ENCODE measurements at places on chromosomes 5 and 9.

DNA sequence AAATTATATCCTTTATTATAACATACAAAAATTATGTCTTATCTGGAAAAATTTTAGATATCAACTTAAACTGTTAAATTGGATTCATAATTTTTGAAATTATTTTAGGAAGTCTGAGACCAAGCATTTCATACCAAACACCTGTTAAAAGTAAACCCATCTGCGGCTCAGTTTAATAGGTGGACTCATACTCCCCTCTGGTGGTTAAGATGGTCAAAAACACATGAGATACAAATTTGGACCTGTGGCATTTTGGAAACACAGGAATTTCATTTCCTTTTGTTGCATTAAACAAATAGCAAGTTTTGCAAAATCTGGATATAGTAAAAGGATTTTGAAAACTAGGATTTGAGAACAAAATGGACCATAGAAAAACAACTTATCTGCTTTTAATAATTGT, 53.7 kb downstream of the RGMB start:
- DNase-seq = no peak

DNA sequence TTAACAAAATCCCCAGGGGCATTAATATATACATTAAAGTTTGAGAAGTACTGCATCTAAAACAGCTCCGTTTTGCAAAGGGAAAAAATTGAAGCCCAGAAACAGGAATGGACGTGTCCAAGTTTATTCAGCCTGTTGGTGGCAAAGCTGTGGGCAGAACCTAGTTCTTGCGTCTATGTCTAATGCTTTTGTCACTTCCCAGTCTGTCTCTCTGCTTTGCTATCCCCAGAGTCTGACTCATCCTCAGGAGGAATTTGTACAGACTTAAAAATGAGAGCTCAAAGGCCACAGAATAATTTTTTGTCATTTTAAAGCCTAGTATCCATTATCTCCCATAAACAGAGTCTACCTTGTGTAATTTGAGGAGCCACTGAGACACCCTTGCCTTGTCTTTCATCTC, 330.9 kb upstream of the GRIA1 start:
- no peak for DNase-seq

- DNase-seq = no peak
Measured at GRCh38 chr9:88184976-88185375, 46.7 kb upstream of the SPATA31C2 start.

DNA sequence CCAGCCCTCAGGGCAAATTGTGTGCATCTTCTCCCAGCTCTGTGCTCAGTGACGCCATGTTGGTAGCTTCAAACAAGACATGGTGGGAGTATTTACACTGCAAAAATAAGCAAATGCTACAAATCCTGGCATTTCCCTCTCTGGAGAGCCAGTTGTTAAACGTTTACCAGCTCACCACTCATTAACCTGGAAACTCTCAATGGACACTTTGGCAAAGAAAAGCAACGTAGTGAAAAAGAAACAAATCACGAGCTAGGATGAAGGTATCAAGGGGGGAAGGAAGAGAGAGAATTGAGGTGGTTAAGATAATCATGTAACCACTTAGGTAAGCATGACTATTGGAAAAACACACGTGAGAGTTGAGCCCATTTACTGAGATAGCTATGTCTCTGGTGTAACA, 72.5 kb downstream of the MRPS30 start:
- DNase-seq = no peak

DNA sequence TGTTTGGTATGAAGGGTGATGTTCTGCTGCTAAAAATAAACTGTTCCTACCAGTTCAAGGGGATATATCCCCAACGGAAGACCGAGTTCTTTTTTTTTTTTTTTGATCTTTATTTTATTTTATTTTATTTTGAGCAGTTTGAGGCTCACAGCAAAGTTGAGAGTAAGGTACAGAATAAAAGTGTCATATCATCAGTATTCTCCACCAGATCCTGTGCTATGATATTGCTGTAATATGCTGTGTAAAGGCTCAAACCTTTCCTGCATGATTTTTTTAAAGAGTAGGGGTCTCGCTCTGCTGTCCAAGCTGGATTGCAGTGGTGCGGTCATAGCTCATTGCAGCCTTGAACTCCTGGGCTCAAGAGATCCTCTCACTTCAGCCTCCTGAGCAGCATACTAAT, 34.8 kb upstream of the DHFR start:
- DNase-seq = no peak

GRCh38 chr5:55597014-55597981, 62.5 kb upstream of the PLPP1 start:
- DNase-seq = no peak

DNA sequence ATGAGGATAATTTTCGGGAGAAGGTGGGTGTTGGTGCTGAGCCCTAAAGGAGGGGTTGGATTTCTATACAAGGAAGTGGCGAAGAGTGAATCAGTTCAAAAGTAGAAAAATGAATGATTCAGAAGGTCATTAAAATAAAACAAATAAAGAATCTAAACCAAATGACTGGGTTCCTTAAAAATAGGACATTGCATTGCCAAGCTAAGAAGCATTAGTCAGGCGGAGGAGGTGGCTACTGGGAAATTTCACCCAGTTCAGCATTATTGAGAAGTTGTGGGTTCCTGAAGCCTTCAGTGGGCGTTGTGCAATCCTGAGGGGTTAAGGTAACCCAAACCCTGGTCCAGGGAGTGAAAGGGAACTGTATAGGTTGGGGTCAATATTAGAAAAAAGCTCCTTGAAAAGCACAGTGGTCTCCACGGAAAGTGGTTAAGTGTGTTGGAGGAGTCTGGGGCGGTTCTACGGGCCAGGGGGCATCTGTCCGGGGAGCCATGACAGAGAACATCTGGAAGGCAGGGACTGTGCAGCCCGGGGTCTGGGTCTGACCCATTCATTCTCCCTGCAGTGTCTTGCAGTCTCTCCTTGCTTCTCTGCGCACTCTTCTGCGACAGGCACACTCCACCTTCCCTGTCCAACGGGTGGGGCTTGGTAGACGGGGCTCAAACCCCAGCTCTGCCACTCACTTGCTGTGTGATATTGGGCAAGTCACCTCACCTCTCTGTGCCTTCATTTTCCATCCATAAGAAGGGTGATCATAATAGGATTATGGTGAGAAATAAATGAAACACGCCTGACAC, 27.6 kb upstream of the DUSP1 start:
- no peak for DNase-seq

- DNase-seq = no peak
Measured at GRCh38 chr9:115969096-115969495, 184.5 kb upstream of the PAPPA start.

- no peak for DNase-seq
Measured at GRCh38 chr5:53130266-53130665, 20.7 kb upstream of the MOCS2 start.

GRCh38 chr9:123343443-123344191, 12.4 kb upstream of the CRB2 start:
- no peak for DNase-seq

- no peak for DNase-seq
Measured at GRCh38 chr9:129612815-129613519, 7.9 kb downstream of the C9orf50 start.

DNA sequence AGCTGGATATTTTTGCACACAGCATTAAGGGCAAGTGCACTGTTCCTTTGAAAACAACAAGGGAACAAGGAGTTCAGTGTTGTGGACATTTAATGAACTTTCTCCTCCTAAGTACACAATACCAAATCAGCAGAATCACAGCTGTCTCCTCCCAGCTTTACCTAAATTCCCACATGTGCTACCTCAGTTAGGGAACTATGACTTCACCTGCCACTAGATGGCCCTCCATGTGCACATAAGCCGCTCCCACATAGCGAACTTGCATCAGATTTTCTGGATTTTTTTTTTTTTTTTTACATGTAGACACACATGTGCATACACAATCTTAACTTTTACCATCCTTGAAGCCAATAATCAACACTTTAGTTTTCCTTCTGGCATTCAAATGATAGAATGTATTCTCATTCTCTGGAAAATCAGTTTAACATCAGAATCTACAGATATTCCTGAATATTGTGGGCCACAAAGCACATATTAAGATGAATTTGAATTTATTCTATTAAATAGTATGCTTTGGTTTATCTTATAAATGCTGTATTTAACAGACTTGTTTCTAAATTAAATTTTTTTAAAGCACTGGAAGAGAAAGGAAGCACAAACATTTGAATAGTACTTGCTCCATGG, 123.6 kb downstream of the PALM2AKAP2 start:
- no peak for DNase-seq

DNA sequence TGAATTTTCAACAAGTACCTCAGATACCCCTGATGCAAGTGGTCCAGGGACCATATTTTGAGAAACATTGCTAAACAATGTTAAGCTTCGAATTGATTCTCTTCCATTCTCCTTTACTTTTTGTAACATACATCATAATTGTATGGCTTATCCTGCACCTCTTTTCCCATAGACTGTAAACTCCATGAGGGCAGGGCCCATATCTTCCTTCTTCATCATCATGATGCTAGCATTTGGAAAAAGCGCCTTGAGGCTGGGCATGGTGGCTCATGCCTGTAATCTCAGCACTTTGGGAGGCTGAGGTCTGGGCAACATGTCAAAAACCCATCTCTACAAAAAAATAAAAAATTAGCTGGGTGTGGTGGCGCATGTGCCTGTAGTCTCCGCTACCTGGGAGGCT, 14.5 kb upstream of the DELE1 start:
- DNase-seq = no peak

- DNase-seq = no peak
Measured at GRCh38 chr5:141437221-141437620, 6.9 kb downstream of the PCDHGA12 start.

DNA sequence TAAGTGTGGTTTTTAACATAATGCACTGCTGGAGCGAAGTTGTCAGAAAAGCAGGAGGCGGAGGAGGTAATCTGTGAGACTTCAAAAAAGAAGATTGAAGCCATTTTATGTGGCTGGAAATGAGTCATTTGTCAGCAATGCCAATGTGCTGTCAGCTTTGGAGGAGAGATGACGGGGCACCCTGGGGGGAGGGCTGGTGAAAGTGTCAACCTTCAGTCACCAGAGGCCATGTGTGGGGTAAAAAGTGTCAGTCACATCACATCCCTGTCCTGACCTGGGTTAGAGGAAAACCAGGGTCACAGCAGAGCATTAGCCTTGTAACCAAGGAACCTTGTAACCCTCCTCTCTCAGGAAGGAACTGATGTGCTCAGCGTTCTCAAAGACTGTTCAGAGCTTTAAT, 59.1 kb downstream of the TLR4 start:
- DNase-seq = no peak

- DNase-seq = no peak
Measured at GRCh38 chr5:39711821-39712220, 287.0 kb upstream of the DAB2 start.

GRCh38 chr5:58890265-58890664, 307.4 kb downstream of the RAB3C start:
- DNase-seq = no peak

DNA sequence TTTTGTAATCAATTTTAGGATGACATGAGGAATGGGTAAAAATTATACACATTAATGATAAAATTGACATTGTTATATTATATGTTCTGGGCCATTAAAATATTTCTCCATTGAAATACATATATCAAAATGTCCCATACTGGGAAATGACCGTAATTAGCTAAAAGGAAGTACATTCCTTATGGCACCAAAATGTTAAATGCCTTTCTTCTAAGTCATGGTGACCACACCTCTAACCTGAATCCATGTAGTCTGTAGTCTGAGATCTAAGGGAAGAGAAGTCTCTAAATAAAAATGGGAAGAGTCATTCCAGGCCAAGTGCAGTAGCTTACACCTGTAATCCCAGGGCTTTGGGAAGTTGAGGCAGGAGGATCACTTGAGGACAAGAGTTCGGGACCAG, 10.0 kb upstream of the GDA start:
- DNase-seq = no peak

GRCh38 chr5:116271446-116272025, 186.7 kb downstream of the COMMD10 start:
- DNase-seq = no peak

- no peak for DNase-seq
Measured at GRCh38 chr9:128309551-128309950, 12.7 kb downstream of the TRUB2 start.

DNA sequence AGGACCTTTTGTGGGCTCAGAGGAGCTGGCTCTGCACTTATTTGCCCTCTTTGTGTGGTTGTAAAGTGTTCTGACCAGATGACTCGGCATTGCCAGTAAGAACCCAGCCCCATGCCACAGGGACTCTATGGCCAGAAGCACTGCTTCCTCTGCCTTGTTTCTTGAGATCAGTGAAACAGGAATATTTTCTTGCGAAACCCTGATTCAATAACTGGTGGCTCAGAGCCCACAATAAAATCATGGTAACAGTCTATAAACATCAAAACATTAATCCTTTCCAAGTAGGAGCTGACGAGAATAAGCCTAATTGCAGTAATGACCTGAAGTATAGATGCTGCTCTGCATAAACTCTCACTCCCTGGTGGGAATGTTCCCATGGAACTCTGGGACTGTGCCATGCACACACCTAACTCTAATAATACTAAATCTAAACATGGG, 344.3 kb downstream of the ZNF608 start:
- no peak for DNase-seq

GRCh38 chr9:93905473-93906133, 49.6 kb downstream of the BARX1 start:
- DNase-seq = no peak

DNA sequence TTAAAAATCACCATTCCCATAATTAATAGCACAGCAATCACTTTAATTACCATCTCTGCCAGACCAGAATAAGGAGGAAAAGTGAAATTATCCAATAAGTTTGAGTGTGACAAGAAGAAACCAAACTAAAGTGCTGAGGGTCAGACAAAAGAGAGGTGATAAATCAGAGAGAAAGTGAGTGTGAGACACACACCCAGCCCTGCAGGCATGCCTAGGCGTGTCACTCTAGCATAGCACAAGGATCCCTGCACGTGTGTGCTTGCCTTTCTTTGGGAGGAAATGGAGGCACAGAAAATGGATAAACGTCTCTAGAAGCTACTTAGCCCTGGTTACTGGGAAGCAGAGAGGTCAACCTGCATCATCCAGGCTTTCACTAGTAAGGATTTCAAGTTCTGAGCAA, 56.2 kb downstream of the SEMA6A start:
- no peak for DNase-seq

DNA sequence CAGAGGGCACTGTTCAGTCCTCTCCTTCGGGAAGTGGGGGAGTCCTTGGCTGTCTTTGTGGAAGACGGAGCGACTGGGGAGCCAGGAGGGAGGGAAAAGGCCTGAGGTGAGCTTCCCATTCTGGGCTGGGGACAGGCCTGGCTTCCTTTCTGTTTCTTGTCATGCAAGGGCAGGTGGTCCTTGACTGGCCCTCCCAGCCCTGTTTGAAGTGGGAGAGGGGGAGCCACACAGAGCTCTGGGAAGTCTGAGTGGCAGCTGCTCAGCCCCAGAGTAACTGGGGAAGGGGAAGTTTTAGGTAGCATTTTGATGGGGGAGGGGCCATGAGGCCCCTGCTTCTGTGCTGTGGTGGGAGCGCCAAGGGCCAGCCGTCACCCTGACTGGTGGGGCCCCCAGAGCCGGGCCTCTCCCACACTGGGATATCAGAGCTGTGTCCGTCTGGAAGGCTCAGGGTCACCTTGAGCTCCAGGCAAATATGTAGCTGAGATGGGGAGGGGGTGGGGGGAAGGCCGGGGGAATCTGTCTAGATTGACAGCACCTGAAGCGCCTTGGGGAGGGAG, 6.5 kb downstream of the UNC5A start:
- DNase-seq = no peak

Measured in NCI-H1417 treated with DMSO at 0.1 percent for 48 hours (cell line).